Pancreas (tissue), 10 donors: ENCODE measurements at places on chromosomes 13 and 19.

GRCh38 chr13:38713046-38713445 lies 26.2 kb downstream of the FREM2 start:
- H3K4me3 ChIP-seq: no peak overlapping the region
- H3K27me3 ChIP-seq: no peaks in the 10 kb centered on the region
- H3K36me3 ChIP-seq: no peaks in the 10 kb centered on the region
- DNase-seq: no peak

DNA sequence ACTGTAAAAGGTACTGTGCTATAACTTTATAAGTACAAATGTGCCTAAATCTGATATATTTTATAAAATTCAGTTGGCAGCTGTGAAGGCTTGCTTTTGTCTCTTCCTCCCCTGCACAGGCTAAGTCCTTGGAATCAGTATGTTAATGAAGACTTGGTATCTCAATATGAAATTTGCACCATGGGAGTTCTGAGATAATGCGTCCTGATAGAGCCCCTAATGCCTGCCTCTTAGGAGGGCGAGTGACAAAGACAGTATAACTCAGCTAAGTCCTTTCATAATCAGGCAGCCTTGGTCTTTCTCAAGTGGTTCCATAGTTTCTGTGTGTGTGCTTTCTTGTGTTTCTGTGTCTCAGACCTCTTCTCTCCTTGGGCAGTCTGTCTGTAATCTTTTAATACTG lies 14.7 kb downstream of the LRCH1 start:
- H3K27ac ChIP-seq: no peak overlapping the region
- no peaks in the 10 kb centered on the region for H3K36me3 ChIP-seq
- H3K4me3 ChIP-seq: no peak overlapping the region

DNA sequence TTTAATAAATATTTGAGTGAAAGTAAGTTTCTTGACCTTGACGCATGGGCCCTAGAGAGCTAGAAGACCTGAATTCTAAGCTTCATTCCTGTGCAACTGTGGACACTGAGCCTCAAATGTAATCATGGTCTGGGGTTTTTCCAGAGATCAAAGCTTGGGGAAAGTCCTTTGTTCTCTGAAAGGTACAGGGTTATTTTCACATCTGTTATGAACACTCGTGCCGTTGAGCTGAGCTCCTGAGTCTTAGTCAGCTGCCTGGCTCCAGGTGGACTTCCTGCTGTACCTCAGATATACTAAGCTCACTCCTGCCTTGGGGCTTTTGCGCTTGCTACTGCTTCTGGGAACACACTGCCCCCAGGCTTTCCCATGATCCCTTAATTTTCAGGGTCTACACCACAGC lies 7.5 kb upstream of the ZBTB32 start:
- H3K4me1 ChIP-seq: no peaks in the 10 kb centered on the region
- no peak overlapping the region for H3K27ac ChIP-seq
- H3K27me3 ChIP-seq: no peaks in the 10 kb centered on the region
- DNase-seq: no peak

GRCh38 chr13:59203855-59204254 lies 959.9 kb downstream of the DIAPH3 start:
- no peaks in the 10 kb centered on the region for H3K36me3 ChIP-seq
- H3K27me3 ChIP-seq: no peaks in the 10 kb centered on the region
- H3K4me1 ChIP-seq: no peaks in the 10 kb centered on the region
- H3K27ac ChIP-seq: no peak overlapping the region

DNA sequence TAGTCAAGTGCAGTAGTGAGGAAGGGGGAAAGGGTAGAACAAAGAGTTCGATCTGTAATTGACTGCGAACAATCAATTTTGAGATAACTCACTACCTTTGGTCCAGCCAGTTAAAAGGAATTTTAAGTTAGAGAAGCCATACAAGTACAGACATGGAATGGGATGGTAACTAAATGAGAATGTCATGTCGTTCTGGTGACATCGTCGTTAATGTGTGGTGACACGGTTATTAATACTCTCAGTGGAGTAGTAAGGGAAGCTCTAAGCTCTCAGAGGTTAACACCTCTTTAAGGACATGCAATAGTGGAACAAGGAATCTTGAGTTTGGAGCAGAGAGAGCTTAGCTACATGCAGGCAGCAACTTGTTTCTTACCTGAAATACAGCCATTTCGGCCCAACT lies 154.9 kb upstream of the KLF12 start:
- H3K27me3 ChIP-seq: no peaks in the 10 kb centered on the region
- H3K27ac ChIP-seq: no peak overlapping the region
- H3K4me1 ChIP-seq: peaks cover 15% of the 10 kb centered on the region
- DNase-seq: no peak

GRCh38 chr19:33690378-33691029 lies 68.8 kb downstream of the CHST8 start:
- no peak overlapping the region for H3K4me3 ChIP-seq
- no peaks in the 10 kb centered on the region for H3K36me3 ChIP-seq
- H3K4me1 ChIP-seq: no peaks in the 10 kb centered on the region

DNA sequence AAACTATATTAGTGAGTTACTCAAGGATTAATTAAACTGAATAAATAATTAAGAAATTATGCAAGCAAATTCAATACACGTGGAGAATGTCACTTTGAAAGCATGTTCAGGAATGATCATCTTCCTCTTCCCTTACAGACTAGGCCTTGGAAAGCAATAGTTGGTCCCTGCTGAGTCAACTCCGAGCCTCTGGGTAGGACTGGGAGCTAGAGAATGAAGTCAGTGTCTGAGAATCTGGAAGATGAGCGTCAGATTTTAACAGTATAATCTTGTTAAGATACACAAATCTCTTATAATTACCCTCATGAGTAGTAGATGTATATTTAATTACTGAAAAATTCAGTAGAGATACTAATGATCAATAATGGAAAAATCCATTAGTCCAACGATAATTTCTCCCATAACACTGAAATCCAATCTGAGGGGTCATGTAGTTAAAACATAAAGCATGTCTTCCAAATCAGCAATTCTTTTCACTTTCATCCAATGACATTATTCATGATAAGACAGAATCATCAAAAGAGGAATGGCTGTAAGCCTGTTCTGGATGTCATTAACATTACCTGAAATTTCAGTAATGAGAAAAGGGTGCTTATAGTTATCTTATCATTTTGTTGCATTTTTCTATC lies 423.0 kb downstream of the DCT start:
- H3K27me3 ChIP-seq: no peaks in the 10 kb centered on the region
- no peaks in the 10 kb centered on the region for H3K36me3 ChIP-seq
- no peak overlapping the region for H3K27ac ChIP-seq
- H3K4me3 ChIP-seq: no peak overlapping the region
- H3K4me1 ChIP-seq: no peaks in the 10 kb centered on the region
- no peak for DNase-seq

DNA sequence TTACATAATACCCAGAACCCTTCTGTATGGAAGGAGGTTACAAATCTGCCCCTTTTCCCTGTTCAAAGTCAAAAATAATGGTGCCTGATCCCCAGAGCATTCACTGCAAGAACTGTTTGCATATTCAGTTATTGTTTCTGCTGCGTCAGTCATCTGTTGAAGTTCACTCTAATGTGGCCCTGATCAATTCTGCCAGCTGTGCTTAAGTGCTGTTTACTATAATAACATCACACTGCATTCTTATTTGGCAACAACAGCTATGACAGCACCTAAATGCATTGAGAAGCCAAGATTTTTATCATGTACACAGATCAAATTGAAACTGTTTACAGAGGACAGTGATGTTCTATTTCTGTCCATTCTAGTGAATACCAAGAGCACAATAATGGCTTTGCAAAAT lies 115.9 kb downstream of the DACH1 start:
- no peaks in the 10 kb centered on the region for H3K27me3 ChIP-seq
- no peaks in the 10 kb centered on the region for H3K36me3 ChIP-seq
- H3K4me3 ChIP-seq: no peak overlapping the region
- no peak overlapping the region for H3K27ac ChIP-seq
- H3K4me1 ChIP-seq: no peaks in the 10 kb centered on the region

GRCh38 chr19:3003046-3003445 lies 25.7 kb downstream of the TLE6 start:
- no peak overlapping the region for H3K27ac ChIP-seq
- peaks cover 12% of the 10 kb centered on the region for H3K36me3 ChIP-seq
- H3K27me3 ChIP-seq: no peaks in the 10 kb centered on the region
- no peaks in the 10 kb centered on the region for H3K4me1 ChIP-seq

DNA sequence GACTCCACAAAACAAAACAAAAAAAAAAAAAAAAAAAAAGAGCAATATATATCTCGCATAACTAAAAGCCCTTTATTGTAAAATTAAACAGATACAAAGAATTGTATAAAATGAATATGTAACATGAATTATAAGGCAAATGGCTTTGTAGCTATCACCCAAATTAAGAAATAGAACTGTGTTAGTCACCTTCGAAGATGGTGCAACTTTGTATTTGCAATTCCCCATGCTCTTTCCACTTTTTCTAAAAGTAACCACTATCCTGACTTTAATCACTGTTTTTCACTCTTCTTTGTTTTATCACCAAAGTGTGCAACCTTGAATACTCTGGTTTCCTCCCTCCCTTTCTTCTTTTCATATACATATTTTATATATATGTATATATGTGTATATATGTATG lies 57.1 kb upstream of the HTR2A start:
- H3K4me3 ChIP-seq: no peak overlapping the region
- no peak for DNase-seq
- no peaks in the 10 kb centered on the region for H3K27me3 ChIP-seq
- no peaks in the 10 kb centered on the region for H3K36me3 ChIP-seq
- no peaks in the 10 kb centered on the region for H3K4me1 ChIP-seq

DNA sequence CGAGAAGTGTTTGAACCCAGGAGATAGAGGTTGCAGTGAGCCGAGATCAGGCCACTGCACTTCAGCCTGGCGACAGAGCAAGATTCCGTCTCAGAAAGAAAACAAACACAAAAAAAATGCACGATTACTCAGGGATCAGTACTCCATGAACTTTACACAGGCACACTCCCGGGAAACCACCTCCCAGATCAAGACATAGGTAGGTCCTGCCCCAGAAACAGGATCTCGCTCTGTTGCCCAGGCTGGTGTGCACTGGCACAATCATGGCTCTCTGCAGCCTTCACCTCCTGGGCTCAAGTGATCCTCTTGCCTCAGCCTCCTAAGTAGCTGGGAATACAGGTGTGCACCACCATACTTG lies 11.2 kb downstream of the VASP start:
- H3K4me3 ChIP-seq: no peak overlapping the region
- no peak overlapping the region for H3K27ac ChIP-seq
- no peaks in the 10 kb centered on the region for H3K27me3 ChIP-seq
- no peak for DNase-seq

DNA sequence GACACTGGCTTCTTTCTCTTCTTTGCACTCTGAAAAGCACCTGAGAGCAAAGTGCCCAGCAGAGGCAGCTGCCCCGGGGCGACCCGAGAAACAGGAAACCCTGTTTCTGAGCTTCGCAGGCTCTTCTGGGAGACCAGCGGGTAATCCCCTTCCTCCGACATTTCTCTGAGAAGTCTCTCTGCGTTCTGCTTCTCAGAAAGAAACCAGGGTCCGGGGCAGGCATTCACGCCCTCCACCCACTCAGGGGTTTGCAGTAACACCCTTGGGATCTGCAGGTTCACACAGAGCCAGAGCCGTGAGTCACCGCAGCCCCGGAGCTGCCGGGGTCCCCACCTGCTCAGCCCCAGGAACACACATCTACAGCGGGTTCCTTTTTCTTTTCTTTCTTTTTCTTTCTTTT lies 86.0 kb downstream of the GADD45B start:
- H3K4me1 ChIP-seq: no peaks in the 10 kb centered on the region
- no peak for DNase-seq
- no peaks in the 10 kb centered on the region for H3K27me3 ChIP-seq

DNA sequence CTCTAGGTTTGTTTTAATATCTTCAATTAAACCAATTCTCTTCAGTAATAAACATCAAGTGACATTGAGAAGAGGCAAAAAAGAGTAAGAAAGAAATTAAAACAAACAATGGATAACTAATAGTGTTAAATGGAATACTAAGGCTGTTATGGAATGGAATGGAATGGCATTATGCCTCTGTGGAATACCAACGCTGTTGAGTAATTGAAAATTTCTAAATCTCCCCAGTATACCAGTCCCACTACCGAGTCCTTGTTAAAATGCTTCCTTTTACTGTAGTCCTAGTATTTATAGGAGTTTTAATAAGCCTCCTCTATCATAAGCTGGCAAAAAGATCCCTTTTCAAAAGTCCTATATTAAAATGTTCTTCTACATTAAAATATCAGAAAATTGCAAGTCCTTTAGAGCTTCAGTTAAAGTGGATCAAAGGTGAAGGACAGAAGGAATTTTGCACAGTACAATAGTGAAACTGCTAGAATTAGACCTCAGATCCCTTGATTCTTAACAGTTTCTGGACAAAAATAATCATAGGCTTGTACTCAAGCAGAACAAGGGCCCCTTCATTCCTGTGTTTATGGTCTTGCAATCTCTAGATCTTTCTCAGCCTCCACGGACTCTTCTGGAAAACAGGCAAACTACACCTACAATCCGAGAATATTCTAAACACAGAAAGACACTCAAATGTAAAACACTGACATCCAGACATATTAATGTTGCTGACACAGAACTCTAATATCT lies 128.2 kb downstream of the PCDH9 start:
- H3K4me3 ChIP-seq: no peak overlapping the region
- H3K36me3 ChIP-seq: no peaks in the 10 kb centered on the region
- H3K27me3 ChIP-seq: no peaks in the 10 kb centered on the region
- H3K4me1 ChIP-seq: no peaks in the 10 kb centered on the region
- no peak overlapping the region for H3K27ac ChIP-seq

GRCh38 chr19:1774989-1775772 lies 21.9 kb downstream of the ONECUT3 start:
- H3K4me1 ChIP-seq: no peaks in the 10 kb centered on the region
- no peak for DNase-seq
- no peak overlapping the region for H3K4me3 ChIP-seq
- H3K27me3 ChIP-seq: no peaks in the 10 kb centered on the region
- no peaks in the 10 kb centered on the region for H3K36me3 ChIP-seq

- no peaks in the 10 kb centered on the region for H3K36me3 ChIP-seq
- DNase-seq: no peak
- H3K4me3 ChIP-seq: no peak overlapping the region
- peak overlapping the region; percentile 33 for H3K27ac ChIP-seq
Measured at GRCh38 chr19:2089727-2090053, 6.4 kb downstream of the MOB3A start.

DNA sequence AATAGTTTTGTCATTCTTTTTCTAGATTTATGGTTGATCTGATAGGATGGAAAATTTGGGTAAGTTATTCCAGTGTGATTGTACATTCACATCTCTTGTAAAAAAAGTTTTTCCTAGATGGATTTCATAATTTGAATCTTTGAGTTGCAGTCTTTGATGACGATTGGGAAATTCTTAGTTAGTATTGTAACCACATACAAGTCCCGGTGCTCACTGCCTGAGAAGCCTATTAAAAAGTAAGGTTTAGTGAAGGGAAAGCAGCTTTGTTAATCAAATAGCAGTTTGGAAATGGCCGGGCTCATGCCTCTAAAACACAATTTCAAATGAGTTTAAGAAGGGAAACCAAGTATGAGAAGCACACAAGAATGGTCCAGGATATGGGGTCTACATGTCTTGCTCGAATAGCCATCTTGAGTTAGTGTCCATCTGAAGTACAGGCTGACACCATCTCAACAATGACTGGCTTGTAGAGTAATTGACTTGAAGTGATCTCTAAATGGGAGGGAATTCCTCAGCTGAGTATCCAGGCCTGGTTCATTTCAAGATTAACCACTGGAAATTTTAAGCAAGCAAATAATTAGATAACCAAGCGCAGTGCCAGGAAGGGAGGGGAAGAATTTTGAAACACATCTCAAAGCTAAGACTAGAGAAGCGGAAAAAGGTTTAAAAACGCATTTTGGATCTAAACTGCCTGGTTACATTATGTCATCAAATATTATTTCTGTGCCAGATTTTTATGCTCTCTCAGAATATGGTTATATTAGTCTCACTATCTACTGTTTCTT lies 1145.6 kb upstream of the MIR17HG start:
- H3K4me3 ChIP-seq: no peak overlapping the region
- H3K4me1 ChIP-seq: no peaks in the 10 kb centered on the region
- no peak overlapping the region for H3K27ac ChIP-seq
- H3K36me3 ChIP-seq: no peaks in the 10 kb centered on the region
- H3K27me3 ChIP-seq: no peaks in the 10 kb centered on the region
